ENCODE measurements at places on chromosomes 2 and 18.

DNA sequence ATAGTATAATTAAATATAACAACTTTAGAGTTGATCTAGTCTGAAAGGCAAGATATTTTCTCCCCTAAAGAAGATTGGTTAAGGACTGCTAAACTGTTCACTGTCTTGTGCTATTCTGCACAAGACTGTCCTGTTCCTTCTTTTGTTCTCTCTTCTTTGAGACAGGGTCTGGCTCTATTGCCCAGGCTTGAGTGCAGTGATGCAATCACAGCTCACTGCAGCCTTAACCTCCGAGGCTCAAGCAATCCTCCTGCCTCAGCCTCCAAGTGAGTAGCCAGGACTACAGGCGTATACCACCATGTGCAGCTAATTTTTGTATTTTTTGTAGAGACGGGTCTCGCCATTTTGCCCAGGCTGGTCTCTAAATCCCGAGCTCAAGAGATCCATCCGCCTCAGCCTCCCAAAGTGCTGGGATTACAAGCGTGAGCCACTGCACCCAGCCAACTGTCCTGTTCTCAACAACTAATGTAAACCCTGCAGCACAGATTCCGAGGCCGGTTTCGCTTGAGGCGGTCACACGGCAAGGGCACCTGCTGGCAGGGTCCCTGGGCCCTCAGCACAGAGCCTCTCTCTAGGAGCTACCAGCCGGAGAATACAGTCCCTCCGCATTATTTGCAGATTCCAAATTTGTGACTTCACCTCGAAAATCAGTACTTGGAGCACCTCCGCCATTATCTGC is 16.4 kb downstream of the PXDN start:
- DNase-seq, result no peak

GRCh38 chr18:58194028-58194427 is 150.0 kb downstream of the NEDD4L start:
- DNase-seq, result no peak

- no peak for DNase-seq
These were observed 44.4 kb downstream of the TRIB2 start for GRCh38 chr2:12761104-12761503.

DNA sequence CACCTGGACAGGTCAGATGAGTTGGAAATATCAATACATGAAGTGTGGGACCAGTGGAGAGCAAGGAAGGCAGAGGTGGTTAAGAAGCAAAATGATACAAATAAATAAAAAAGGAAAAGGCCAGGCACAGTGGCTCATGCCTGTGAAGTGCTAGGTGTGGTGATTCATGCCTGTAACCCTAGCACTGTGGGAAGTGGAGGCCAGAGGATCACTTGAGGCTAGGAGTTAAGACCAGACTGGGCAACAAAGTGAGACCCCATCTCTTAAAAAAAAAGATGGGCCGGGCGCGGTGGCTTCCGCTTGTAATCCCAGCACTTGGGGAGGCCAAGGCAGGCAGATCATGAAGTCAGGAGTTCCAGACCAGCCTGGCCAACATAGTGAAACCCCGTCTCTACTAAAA is 2.9 kb downstream of the STON1 start:
- DNase-seq, result no peak
